T-helper 2 cell treated with Interferon-gamma antibody and Interleukin-4, amounts not matched to agents 5 μg/mL and 100 μg/mL, for 36 hours (primary cell): ENCODE measurements at places on chromosomes 7 and 10.

DNA sequence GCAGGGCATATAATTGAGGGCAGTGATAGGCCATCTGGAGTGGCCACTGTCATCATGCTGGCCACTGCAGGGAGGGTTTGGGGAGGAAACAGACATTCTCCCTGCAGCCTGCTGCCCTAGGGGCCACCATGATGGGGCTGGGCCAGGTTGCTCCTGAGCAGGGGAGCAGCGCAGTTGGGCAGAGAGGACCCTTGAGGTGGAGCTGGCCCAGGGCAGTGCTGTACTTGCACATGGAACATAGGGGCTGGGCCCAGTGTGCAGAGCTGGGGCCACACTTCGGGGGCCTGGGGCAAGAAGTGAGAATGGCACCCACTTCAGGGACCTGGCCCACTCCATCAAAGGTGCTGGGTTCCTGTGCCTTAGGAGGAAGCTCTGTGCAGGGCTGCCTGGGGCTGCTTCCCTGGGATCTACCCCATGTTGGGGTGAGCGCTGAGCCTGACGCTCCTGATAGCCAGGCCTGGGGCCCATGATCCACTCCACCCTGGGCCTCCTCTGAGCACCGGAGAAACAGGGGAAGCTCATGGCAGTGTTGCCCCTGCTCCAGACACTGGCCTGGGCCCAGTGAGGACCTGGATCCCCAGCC is 21.3 kb upstream of the NUB1 start:
- DNase-seq: no peak

DNA sequence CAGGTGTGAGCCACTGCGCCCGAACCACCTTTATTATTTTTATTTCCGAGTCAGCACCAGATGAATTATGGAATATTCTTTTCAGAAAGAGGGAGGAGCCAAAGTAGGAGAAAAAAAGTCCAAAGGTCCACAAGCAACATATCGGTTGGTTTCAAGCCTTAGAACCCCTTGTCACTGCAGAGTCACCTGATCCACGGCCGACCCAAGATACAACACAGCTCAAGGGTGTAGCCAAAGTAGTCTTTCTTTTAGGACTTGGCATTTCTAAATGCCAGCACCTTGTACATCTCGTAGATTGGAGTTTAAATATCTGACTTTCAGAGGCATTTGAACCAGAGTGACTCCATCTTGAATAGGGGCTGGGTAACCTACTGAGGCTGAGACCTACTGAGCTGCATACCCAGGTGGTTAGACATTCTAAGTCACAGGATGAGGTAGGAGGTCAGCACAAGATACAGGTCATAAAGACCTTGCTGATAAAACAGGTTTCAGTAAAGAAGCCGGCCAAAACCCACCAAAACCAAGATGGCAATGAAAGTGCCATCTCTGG is 113.9 kb upstream of the ANLN start:
- DNase-seq: no peak

DNA sequence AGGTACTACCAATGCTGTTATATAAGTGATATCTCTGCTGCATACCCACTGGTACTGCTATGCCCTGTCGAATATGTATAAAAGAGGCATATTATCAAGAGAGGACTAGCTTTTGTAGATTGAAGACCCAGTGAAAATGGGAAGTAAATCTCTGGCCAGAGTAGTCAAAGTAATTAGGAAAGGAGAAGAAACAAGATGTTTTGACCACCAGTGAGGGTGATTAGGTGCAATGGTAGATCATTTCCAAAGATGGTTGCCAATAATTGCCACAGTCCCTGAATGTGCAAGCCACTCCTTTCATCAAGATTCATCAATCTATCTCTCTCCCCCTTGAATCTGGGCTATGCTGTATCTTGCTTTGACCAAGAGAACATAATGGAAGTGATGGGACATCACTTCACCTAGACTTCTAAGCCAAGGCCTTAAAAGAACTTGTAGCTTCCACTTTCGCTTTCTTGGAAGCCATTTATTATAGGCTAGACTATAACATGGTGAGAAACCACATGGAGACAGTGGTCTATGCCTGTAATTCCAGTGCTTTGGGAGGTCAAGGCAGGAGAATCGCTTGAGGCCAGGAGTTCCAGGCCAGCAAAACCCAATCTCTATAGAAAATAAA is 52.6 kb upstream of the ST8SIA6 start:
- DNase-seq: no peak

GRCh38 chr7:55271069-55271626 is 94.0 kb upstream of the LANCL2 start:
- no peak for DNase-seq

- DNase-seq: no peak
Observed at GRCh38 chr10:36766415-36766810, 359.0 kb upstream of the ANKRD30A start.

GRCh38 chr10:33102071-33102470 is 144.0 kb upstream of the ITGB1 start:
- no peak for DNase-seq

GRCh38 chr7:105402221-105403095 is 13.7 kb upstream of the SRPK2 start:
- DNase-seq: no peak

- DNase-seq: peak; percentile 24
Observed at GRCh38 chr7:22255342-22255741, 101.6 kb downstream of the RAPGEF5 start.

GRCh38 chr7:105218215-105218614 is 170.5 kb downstream of the SRPK2 start:
- DNase-seq: no peak
